Fibroblast of skin of left biceps (primary cell): ENCODE measurements at places on chromosomes 3 and 15.

GRCh38 chr3:194142156-194142910, 6.4 kb downstream of the HES1 start:
- DNase-seq = no peak

GRCh38 chr3:98812851-98813374, 49.8 kb downstream of the ST3GAL6 start:
- no peak for DNase-seq

DNA sequence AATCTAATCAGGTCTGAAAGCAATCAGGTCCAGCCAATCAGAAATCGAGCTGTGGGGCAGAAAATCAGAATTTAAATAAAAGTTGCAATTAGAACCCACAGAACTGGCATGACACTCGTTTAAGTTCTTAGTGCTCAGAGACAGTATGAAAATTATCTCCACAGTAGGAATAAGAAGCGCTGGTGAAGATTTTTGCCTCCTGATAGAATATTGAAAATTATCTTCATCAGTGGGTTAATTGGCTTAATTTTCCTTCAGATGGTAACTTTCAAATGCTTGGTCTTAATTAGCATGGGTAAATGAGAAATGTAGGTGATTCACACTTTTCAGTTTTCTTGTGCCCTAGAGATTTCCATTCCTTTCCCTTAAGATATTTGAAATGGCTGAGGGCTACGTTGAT, 109.1 kb upstream of the MDFIC2 start:
- no peak for DNase-seq

DNA sequence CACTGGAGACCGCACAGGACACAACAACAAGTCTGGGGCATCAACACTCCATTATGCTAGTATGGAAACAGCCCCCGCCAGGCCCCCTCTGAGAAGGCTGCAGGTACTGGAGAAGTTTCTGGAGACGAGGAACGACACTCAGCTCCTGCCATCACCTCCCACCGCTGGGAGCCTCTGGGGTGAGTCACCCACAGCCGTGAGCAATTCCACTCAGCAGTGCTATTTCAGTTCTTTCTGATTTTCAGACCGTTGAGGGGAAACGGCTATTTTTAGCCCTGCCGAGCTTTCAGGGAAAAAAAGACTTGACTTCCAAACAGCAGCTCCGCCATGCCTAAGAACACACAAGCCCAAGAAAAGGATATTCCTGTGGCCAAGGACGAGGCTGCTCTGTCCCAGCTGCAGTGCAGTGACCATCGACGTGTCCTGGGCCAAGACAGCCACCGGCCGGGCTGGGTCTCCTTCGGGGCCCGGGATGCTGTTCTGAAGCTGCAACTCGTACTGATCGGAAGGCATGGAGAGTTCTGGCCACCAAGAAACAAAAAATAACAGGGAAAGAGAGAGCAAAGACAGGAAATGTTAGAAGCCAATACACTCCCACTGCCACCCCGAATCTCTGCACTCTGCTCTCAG, 40.8 kb downstream of the NUP210 start:
- DNase-seq = peak; percentile 42

DNA sequence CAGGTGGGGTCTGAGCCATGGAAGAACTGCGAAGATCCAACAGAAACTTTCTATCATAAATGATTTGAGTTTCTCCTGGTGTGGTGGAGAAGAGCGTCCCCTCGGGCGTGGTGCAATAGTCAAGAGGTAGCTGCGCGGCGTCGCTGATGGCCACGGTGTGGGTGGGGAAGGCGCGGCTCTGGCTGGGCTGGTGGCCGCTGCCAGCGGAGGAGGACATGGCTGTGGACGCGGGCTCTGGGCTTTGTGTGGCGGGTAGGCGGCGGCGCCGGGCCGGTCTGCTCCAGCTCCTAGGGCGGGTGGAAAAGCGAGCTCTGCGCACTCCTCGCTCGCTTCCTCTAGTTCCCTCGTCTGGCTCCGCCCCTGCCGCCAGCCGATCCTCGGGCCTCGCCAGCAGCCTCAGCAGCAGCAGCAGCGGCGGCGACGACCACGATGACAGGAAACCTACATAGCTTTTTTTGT, 5.9 kb downstream of the STARD9 start:
- no peak for DNase-seq

- peak; percentile 40 for DNase-seq
These were observed at the start of gene PLAAT1 for GRCh38 chr3:193240850-193241706. PLAAT1 (plus strand) TSS chr3:193241222; CDS start chr3:193255651, 14,429 bp downstream.

GRCh38 chr15:81381720-81382119, 7.7 kb upstream of the TMC3 start:
- DNase-seq = no peak

GRCh38 chr3:50519471-50520089, 16.1 kb upstream of the CACNA2D2 start:
- DNase-seq = no peak

DNA sequence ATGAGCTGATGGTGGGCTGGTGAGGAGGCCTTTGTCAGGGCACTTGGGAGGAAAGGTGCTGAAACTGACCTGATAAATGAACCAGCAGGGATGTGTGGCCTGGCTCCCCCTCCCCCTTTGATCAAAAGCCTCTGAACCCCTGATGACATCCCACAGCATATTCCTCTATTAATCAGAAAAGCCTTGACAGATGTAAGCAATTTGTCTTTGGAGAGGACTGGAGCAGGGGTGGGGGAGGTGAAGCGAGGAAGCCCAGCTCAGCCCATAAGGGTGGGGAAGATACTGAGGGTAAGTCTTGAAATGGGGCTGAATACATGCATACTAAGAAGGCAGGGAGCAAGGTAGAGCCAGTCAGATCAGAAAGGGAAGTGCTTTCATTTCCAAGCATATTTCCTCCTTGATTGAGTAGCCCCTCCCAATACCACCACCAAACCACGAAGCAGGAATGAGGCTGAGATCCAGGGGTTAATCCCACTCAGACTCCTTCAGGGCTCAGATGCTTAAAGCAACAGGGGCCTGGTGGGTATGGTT, 34.7 kb upstream of the MRPS22 start:
- DNase-seq = no peak

DNA sequence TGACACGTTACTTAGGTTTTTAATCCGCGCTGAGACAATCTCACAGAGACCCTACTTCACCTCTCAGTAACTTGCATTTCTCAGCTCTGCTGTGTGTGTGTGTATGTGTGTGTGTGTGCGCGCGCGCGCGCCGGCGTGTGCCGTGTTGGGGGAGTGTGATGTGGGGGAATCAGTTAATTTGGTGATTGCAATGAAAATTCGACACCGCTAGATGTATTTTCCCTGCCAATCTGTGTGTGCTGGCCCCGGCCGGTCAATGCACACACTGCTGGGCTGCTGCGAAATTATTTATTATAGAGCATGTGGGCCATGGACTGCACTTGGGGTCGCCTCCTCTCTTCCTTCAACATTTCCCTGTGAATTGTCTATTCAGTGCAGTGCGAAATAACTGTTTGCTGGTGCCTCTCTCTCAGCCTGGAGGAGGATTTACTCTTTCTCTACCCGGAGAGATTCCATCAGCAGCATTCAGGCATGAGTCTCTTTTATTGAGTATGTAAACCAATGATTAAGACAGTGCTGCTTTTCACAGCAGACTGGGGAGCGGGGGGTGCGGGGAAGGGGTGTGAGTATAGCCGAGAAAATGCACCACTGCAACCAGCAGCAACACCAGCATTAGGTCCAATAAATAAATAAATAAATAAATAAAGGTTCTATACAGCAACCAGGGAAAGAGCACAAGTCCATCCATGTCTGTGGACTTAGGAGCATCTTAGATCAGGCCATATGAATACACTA, 2.9 kb downstream of the CADM2 start:
- DNase-seq = no peak
